Neural progenitor cell (in vitro differentiated cells): ENCODE measurements at places on chromosomes 12 and 14. TPM values are rescaled to one million over a fixed set of nuclear protein-coding genes. Genes with fewer than 3 reads are reported as not detected.

DNA sequence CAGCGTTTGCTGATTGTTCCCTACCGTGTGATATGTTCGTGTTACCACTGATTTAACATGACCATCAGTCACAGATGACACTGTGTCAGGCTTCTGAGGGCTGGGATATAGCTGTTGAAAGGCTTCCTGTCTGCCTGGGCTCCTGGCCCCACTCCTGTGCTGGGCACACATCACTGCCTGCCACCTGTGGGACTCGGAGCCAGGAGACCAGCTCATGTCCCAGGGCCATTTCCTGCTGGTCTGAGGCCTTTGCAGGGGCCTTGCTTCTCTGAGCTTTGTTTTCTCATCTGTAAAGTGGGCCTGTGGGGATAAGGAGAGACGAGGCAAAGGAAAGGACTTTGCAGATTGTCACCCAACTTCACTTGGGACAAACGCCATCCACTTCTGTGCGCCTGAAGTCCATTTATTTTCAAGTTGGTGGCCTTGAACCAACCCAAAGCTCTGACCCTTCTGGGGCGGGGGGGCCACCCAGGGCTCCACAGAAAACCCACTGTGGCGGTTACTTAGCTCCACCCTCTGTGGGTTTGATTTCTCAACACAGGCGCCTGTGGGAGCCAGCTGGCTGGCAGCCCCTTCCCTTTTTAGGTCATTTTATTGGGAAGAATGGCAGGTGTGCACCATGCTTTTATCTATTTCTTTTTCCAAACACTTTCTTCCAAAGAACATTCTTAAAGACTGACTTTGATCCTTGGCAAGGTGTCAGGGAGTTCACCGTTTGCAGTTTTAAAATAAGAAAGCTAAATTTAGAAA lies 54.1 kb downstream of the BEGAIN start:
- peaks cover 12% of the 10 kb centered on the region for H3K4me1 ChIP-seq
- H3K27ac ChIP-seq: no peak overlapping the region

The CABP1 gene
- total RNA-seq: 0.47 and 1.6 TPM in 2 replicates

DNA sequence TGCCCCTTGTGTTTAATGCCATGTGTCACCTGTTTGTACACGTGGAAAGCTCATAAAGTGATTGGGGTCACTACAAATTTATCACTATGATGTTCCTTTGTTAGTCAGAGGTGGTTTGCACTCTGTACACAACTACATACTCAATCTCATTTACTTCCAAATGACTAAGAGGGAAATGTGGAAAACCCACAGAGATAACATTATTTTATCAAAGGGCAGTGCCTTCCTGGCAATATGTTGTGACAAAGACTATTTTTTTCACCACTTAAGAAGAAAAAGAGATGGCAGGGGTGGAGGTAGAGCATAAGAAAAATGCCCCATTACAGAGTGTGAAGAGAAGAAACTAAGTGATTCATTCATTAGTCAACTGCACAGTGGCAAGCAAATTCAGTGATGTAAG lies 1064.1 kb upstream of the FLRT2 start:
- no peaks in the 10 kb centered on the region for H3K36me3 ChIP-seq
- no peaks in the 10 kb centered on the region for H3K4me1 ChIP-seq
- H3K4me3 ChIP-seq: no peak overlapping the region
- H3K27ac ChIP-seq: no peak overlapping the region
- no peak for DNase-seq

DNA sequence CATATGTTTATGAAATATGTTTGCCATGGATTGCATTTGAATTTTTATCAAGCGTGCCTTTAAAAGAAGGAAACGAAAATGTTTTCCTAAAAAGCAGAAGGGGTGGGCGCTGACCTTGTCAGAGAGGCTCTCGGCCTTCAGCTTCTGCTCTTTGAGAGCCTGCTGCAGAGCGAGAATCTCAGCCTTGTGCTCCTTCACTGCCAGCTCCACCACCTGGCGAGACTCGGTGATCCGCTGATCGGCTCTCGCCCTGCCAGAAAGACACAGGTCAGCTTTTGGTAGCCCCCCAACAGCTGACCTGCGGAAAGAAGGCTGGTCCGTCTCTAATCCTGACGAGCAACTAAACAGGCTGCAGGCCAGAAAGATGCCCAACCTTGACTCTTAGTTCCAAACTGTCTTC lies 62.4 kb downstream of the PRKAB1 start:
- no peak overlapping the region for H3K4me3 ChIP-seq
- no peaks in the 10 kb centered on the region for H3K4me1 ChIP-seq
- no peaks in the 10 kb centered on the region for H3K27me3 ChIP-seq

- no peaks in the 10 kb centered on the region for H3K4me1 ChIP-seq
- no peaks in the 10 kb centered on the region for H3K27me3 ChIP-seq
- no peak overlapping the region for H3K4me3 ChIP-seq
- H3K36me3 ChIP-seq: no peaks in the 10 kb centered on the region
- no peak for DNase-seq
These were observed 82.9 kb downstream of the DDX51 start for GRCh38 chr12:132061197-132061596.

DNA sequence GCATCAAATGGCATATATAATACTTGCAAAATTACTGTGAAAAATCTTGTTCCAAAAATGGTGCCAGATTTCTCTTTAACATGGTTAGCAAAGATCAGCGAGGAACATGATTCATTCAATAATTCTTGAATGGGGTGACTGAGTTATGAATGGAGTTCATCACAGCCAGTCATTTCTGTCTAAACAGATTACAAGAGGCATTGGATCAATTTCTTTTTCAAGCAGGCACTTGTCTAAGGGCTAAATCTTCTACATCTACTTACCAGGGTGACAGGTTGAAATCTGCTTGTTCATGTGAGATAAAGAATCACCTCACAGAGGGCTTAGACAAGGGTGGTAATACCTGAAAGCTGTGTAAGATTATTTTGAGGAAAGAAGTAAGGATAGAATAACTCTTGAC lies 247.7 kb downstream of the ATP23 start:
- H3K27ac ChIP-seq: no peak overlapping the region
- DNase-seq: no peak
- H3K4me3 ChIP-seq: no peak overlapping the region
- peaks cover 11% of the 10 kb centered on the region for H3K4me1 ChIP-seq
- no peaks in the 10 kb centered on the region for H3K27me3 ChIP-seq

- H3K36me3 ChIP-seq: no peaks in the 10 kb centered on the region
- no peak overlapping the region for H3K27ac ChIP-seq
- H3K4me1 ChIP-seq: no peaks in the 10 kb centered on the region
- no peaks in the 10 kb centered on the region for H3K27me3 ChIP-seq
- DNase-seq: no peak
These were observed 62.5 kb downstream of the ITPR2 start for GRCh38 chr12:26770239-26771070.

The FAM222A gene
- total RNA-seq: 2.5 and 10.6 TPM in 2 replicates

The TROAP gene
- 40.0 and 66.4 TPM in 2 replicates for total RNA-seq

The PA2G4 gene
- total RNA-seq: 168 and 242 TPM in 2 replicates

The NTF3 gene
- 6.7 and 11.0 TPM in 2 replicates for total RNA-seq

The CLEC4D gene
- 0.19 TPM in 2 replicates for total RNA-seq

DNA sequence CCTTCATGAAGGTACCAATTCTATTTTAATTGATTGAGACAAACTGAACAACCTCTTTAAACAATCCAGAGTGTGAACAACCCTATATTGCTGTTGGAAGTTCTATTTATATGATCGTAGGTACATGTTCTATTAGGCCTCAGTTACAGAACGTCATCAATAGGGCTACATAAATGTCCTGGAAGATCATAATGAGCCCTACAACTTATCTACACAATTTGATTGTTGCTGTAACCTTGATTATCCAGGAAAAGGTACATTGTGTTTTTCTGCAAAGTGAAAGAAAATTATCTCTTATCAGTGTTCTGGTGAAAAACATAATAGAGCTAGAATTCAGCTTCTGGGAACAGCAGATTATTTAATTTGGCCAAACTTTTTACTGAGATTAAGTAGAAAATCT lies 612.9 kb downstream of the GALC start:
- no peak overlapping the region for H3K27ac ChIP-seq
- H3K4me1 ChIP-seq: no peaks in the 10 kb centered on the region
- DNase-seq: no peak
- no peaks in the 10 kb centered on the region for H3K36me3 ChIP-seq

DNA sequence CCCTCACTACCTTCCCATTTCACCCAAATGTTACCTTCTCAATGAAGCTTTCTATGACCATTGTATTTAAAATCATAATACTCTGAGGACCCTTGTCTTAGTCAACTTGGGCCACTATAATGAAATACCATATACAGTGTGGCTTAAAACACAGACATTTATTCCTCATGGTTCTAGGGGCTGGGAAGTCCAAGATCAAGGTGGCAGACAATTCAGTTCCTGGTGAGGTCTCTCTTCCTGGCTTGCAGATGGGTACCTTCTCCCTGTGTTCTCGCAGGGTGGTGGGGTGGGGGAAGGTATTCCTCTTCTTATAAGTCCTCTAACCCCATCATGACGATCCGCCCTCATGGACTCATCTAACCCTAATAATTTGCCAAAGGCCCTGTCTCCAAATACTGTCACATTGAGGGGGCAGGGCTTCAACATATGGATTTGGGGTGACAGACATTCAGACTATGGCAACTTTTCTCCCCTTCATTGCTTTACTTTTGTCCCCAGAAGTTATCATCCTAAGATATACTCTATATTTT lies 163.7 kb upstream of the PWP1 start:
- no peak for DNase-seq
- no peak overlapping the region for H3K27ac ChIP-seq
- H3K4me3 ChIP-seq: no peak overlapping the region
- no peaks in the 10 kb centered on the region for H3K27me3 ChIP-seq

- H3K27me3 ChIP-seq: no peaks in the 10 kb centered on the region
- no peak overlapping the region for H3K4me3 ChIP-seq
- no peak for DNase-seq
These were observed 131.6 kb downstream of the CAND1 start for GRCh38 chr12:67400742-67401141.

- no peaks in the 10 kb centered on the region for H3K27me3 ChIP-seq
- DNase-seq: no peak
These were observed 78.3 kb downstream of the AACS start for GRCh38 chr12:125143491-125143890.

The ORAI1 gene
- total RNA-seq: 8.0 and 10.6 TPM in 2 replicates

- peaks cover 2% of the 10 kb centered on the region for H3K27me3 ChIP-seq
- H3K4me1 ChIP-seq: peaks cover 21% of the 10 kb centered on the region
- no peaks in the 10 kb centered on the region for H3K36me3 ChIP-seq
- no peak overlapping the region for H3K27ac ChIP-seq
- no peak for DNase-seq
These were observed 7.8 kb downstream of the NIN start for GRCh38 chr14:50823051-50823761.

The TAS2R31 gene
- 7.8 and 13.2 TPM in 2 replicates for total RNA-seq

The INHBC gene
- total RNA-seq: 0.06 TPM in 1 of 2 replicates, not detected in the other

- no peak for DNase-seq
- no peaks in the 10 kb centered on the region for H3K36me3 ChIP-seq
- H3K27ac ChIP-seq: no peak overlapping the region
- no peak overlapping the region for H3K4me3 ChIP-seq
These were observed 137.9 kb upstream of the CPSF6 start for GRCh38 chr12:69101505-69101904.

GRCh38 chr14:100296106-100296651 lies 10.1 kb downstream of the SLC25A29 start:
- no peak overlapping the region for H3K27ac ChIP-seq
- H3K27me3 ChIP-seq: no peaks in the 10 kb centered on the region
- DNase-seq: no peak

DNA sequence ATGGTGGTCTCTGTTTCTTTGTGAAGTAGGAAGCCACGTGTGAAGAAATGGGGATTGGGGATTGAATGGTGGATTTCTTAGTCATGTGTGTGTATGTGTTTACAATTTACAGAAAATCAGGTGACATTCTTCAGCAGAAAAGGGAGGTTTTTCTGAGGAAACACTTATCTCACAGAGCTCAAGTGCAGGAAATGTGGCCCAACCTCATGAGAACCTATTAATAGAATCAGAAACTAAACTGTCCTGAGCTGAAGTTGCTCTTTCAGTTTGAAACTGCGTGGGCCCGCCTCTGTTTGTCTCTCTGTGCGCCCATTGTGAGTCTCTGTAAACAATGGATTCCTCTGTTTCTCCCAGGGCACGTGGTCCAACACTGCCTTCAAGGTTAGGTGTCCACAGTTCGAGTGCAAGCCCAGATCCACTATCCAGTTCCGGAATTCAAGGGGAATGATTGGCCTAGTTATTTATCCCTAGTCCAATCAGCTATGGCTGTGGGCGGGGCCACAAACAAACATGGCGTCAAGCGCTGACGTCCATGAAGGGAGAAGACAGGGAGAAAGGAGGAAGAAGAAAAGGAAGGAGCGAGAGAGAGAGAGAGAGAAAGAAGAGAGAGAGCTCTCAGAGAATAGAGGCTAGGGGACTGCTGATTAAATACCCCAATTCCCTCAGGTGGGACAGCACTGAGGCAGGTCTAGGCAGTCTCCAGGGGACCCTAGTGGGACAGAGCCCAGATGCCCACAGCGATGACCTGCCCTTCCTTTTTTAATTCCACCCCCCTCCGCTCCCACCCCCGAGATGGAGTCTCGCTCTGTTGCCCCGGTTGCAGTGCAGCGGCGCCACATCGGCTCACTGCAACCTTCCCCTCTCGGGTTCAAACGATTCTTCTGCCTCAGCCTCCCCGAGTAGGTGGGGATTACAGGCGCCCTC lies 31.4 kb upstream of the C12orf76 start:
- H3K27ac ChIP-seq: no peak overlapping the region
- no peaks in the 10 kb centered on the region for H3K36me3 ChIP-seq
- no peaks in the 10 kb centered on the region for H3K4me1 ChIP-seq
- DNase-seq: no peak
- no peaks in the 10 kb centered on the region for H3K27me3 ChIP-seq

The DAO gene
- not detected in 2 replicates for total RNA-seq

DNA sequence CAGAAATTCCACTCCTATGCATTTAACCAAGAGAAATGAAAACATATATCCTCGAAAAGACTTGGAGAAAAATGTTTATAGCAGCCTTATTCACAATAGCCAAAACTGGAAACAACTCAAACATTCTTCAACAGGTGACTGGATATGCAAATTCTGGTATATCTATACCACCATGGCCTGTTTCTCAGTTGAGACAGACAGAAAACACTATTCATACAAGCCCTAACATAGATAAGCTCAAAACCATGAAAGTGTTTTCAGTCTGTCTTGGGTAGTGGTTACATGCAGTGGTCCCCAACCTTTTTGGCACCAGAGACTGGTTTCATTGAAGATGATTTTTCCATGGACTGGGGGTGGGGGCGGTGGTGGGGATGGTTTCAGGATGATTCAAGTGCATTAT lies 83.8 kb downstream of the SRGAP1 start:
- H3K27ac ChIP-seq: no peak overlapping the region
- no peak overlapping the region for H3K4me3 ChIP-seq
- DNase-seq: no peak
- H3K27me3 ChIP-seq: no peaks in the 10 kb centered on the region

The MYL2 gene
- not detected in 2 replicates for total RNA-seq

DNA sequence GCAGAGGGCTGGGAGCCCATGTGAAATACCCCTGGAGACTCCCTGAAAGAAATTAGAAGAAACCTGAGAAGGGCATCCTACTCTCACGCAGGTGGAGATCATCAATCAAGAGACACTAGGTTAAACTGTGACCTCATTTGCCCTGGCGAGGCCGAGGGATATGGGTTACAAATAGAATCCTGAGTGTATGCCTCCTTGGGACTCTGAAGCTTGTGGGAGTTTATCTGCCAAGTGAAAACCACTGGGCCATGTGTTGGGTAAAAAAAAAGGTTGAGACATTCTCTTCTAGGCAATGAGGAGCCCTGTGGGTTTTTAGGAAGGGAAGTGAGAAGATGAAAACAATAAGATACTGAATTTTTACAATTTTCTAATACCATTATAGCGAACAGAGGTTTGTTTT lies 160.7 kb upstream of the ARID2 start:
- no peak overlapping the region for H3K4me3 ChIP-seq
- H3K27me3 ChIP-seq: no peaks in the 10 kb centered on the region
- no peak for DNase-seq

GRCh38 chr12:48542300-48542928 lies 17.0 kb downstream of the OR8S1 start:
- H3K27ac ChIP-seq: no peak overlapping the region
- no peak overlapping the region for H3K4me3 ChIP-seq
- DNase-seq: peak; percentile 45
- no peaks in the 10 kb centered on the region for H3K27me3 ChIP-seq
